ENCODE measurements at places on chromosomes 3 and 15.

DNA sequence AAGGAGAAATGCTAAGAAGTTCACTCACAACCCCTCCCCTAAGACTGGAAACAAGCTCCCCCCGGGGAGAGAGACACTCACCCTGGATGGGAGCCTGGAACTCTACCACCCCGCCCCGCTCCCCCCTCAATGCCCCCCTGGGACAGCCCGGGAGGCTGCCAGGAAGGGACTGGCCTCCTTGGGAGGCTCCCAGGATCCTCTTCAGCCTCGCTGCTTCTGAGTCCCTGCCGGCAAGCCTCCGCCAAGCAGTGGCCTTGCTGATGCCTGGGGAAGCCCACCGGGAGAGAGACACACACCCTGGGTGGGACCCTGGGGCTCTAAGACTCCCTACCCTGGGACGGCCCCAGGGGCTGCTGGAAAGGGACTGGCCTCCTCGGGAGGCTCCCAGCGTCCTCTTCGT lies 33.4 kb downstream of the CPEB1 start:
- no peak for DNase-seq

GRCh38 chr3:47579875-47580274 lies 1.2 kb upstream of the CSPG5 start:
- no peak for DNase-seq

DNA sequence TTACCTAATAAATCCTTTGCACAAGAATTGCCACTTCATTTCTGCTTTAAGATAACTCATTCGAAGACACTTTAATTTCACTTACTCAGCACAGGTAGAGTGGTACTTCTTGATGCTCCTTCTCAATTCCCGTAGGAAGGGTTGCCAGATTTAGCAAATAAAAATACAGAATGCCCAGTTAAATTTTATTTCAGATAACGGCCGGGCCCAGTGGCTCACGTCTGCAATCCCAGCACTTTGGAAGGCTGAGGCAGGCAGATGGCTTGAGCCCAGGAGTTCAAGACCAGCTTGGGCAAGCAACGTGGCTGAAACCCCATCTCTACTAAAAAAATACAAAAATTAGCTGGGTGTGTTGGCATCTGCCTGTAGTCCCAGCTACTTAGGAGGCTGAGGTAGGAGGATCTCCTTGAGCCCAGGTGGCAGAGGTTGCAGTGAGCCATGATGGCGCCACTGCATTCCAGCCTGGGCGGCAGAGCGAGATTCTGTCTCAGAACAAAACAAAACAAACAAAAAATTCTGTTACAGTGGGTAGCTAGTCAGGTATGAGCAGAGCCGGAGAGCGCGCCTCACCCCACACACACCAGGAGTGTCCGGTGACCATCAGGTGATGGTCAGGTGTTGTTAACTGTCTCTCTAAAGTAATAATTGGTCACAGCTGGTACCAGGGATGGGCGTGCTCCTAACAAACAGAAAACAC lies 92.8 kb downstream of the DNAH12 start:
- no peak for DNase-seq

- DNase-seq, result no peak
These were observed 131.7 kb upstream of the AGBL1 start for GRCh38 chr15:85947936-85948335.

GRCh38 chr15:78714890-78715289 lies 73.9 kb upstream of the CHRNB4 start:
- DNase-seq, result peak; percentile 35

DNA sequence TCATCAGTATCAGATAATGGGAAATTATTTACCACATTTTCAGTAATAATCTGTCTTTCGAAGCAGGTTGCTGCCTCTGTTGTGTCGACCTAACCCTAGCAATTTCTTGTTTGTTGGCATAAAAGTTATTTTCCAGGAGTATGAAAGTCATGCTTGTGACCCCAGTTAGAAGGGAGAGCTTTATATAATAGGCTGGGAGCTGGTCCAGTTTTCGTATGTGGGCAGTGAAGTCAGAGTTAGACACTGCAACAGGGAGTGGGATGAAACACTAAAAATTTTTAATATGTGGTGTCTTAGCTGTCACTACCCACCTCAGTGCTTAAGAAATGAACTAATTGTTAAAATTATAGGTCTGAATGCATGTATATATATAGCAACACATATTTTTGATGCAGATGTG lies 348.5 kb downstream of the FEZF2 start:
- no peak for DNase-seq
